SW480 (cell line): ENCODE measurements at places on chromosomes 12 and 14.

GRCh38 chr12:52899338-52900035, 5.4 kb downstream of the KRT8 start:
- DNase-seq, result no peak

DNA sequence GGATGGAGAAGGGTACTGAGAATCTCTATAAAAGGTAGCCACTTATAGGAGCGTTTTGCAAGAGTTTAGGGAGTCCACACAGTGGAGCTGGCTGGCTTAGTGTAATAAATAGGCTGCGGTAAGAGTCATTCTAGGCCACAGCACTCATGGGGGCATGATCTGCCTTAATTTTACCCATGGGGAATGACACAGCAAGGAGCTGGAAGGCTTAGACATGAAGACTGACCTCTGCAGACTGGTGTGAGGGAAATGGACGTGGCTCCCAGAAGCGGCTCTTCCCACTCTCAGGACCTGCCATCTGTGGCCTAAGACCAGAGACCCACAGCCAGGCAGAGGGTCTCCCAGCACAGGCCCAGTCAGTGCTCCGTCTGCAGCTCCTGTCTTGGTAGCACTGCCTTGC, 173.3 kb downstream of the PPM1H start:
- no peak for DNase-seq

DNA sequence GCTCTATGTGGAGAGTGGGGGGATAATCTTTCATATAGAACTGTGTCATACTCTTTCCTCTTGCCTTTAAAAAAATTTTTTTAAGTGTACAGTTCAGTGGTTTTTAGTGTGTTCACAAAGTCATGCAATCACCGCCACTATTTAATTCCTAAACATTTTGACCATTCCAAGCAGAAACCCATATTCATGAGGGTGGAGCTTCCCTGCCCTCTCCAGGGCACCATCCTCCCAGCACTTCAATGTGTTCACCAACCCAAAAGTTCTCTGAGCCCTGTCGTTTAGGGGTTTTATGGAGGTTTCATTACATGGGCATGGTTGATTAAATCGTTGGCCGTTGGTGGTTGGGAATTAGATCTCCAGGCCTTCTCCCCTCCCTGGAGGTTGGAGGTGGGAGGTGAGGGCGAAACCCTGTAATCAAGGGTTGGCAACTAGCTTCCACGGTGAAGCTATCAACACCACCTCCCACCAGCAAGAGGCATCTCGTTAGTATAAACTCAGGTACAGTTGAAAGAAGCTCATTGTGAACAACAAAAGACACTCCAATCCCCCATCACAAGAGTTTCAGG, 42.8 kb upstream of the WNK1 start:
- no peak for DNase-seq

DNA sequence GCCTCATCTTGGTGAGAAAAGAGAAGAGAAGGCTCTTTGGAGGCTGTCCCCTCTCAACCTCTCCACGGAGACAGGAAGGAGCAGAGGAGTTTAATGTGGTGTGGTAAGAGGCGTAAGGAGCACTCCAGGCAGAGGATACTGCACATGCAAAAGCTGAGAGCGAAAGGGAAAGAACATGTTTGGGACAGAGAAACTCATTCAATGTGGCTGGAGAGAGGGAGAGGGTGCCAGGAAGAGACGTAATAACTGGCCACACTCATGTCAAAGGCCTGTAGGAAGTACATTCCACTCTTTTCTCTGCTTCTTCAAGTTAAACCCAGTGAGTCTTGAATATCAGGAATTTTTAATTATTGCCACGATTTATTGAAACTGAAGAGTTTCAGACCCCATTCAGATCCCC, 12.0 kb downstream of the VDR start:
- no peak for DNase-seq

GRCh38 chr14:68133856-68134255, 314.3 kb downstream of the RAD51B start:
- DNase-seq, result peak; percentile 33

DNA sequence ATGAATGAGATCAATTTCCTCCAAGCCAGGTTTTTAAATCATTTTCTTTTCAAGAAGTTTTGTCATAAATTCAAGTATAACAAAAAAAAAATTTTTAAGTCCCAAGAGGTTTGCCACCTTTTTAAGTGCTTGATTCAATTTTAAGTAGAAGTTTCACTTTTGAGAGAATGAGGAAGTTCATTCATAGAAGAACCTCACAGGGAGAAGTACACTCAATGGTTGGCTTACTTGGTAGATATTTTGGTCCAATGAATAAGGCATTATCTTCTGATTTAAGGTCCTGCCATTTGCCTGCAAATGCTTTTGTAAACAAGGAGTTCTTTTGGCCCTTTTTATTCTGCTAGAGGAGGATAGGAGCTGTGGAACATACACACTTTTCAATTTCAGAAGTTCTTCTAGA, 96.7 kb upstream of the NOVA1 start:
- no peak for DNase-seq

DNA sequence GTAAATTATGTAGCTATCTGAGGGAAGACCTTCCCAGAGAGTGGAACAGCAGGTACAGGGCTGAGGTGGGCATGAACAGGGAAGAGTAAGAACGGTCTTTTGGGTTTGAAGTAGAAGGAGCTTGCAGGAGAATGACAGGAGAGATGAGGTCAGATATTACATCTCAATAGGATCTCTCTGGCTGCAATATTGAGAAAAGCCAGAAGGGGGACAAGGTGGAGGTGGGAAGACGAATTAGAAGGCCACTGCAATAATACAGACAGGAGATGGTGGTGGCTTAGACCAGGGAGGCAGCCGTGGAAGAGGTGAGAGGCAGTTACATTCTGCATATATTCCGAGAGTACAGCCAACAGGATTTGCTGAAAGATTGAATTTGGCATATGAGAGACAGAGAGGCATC, 310.2 kb downstream of the APAF1 start:
- DNase-seq, result peak; percentile 40

- no peak for DNase-seq
Observed at GRCh38 chr14:55302367-55303124, 31.3 kb downstream of the FBXO34 start.

DNA sequence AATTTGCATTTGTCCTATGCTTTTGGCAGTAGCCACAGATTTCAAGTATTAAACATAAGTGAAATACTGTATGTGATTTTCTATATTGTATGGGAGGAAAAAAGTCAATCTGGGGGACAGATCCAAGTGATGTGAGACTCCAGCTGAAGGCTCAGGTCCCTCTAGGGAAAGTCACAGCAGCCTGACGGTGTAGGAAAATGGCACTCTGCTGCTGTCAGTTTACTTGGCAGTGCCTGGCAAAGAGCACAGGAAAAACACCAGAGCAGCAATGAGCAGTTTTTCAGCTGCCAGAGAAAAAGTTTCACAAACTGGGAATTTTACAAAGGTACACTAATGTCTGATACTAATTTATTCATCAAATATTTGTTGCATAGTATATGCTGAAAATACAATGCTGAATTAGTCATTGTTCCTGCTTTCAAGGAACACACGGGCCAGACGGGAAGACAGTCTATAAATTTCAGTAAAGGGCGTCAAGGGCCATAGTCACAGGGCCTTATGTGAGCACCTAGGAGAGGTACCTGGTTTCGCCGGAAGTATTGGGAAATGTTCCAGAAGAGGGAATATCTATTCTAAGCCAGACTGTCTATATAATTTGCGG, 66.2 kb upstream of the SLC38A2 start:
- no peak for DNase-seq

GRCh38 chr14:22895402-22895801, 12.4 kb downstream of the REM2 start:
- no peak for DNase-seq

DNA sequence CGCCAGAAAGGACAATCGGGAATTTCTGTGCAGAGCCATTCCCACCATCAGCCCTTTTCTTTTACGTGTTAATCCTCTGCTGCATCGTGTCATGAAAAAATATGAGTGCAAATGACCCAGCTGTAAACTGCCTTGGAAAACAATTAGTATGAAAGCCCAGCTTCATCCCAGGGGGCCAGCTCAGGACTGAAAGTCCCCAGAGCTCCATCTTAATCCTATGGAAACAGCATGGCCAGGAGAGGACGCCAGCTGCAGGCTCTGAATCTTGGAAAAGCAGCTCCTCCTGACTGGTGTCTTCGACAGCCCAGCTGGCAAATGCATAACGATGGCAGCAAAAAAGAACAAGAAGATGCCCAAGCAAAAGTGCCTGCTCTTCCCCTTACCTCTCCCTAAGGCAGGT, 191.5 kb downstream of the NTF3 start:
- no peak for DNase-seq
